ENCODE measurements at places on chromosomes 5 and 9.

GRCh38 chr9:113589890-113590289 is 126.4 kb downstream of the RGS3 start:
- DNase-seq = no peak

DNA sequence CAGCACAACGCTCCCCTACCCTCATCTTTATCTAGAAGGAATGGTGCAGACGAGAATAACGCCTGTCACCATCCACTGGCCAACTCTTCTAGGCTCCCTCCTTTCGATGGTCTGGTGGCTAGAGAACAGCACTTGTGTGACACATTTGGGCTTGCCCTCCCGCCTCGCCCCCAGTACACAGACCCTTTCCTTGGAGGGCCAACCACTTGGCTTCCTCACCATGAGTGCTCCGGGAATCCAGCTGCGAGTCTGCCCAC is 1.4 kb downstream of the GNAQ start:
- DNase-seq = no peak

DNA sequence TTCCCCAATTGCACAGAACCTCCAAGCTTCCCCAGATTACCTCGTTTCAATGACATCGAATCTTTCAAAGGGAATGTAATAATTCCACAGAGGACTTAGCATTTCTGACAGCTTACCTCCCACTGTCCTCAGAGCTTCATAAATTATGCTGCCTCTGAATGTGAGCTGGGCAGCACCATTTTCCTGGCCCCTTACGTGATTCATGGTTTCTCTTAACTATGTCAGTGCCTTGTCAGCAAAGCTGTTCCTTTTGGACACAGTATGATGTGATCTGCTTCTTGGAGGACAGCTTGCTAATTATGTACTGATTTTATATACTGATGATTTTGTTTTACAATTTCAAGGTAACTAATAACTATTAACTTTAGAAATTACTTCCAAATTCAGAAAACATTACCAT is 27.7 kb upstream of the SSBP2 start:
- no peak for DNase-seq

DNA sequence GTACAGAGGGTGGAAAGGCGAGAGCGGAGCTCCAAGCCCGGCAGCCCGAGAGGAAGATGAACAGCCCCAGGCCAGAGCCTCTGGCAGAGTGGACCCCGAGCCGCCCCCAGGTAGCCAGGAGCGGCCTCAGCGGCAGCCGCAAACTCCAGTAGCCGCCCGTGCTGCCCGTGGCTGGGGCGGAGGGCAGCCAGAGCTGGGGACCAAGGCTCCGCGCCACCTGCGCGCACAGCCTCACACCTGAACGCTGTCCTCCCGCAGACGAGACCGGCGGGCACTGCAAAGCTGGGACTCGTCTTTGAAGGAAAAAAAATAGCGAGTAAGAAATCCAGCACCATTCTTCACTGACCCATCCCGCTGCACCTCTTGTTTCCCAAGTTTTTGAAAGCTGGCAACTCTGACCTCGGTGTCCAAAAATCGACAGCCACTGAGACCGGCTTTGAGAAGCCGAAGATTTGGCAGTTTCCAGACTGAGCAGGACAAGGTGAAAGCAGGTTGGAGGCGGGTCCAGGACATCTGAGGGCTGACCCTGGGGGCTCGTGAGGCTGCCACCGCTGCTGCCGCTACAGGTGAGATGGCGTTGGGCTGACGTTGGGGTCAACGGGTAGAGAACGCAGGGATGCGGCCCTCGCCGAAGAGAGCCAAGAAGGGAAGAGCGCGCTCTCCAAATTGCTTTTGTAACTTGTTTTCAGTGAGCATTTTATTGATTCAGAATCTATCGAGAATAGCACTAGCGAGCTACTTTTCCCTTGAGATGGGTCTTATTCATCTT is at the start of gene PTGER4:
TSS of gene PTGER4 (plus strand) at position 3 of the 769 bp plus-strand sequence. CDS start 1,079 bp downstream, outside the sequence.
- DNase-seq = no peak

- DNase-seq = no peak
These were observed 47.8 kb downstream of the LPAR1 start for GRCh38 chr9:110990481-110990880.

- no peak for DNase-seq
These were observed 70.7 kb upstream of the RNF38 start for GRCh38 chr9:36470643-36471290.

DNA sequence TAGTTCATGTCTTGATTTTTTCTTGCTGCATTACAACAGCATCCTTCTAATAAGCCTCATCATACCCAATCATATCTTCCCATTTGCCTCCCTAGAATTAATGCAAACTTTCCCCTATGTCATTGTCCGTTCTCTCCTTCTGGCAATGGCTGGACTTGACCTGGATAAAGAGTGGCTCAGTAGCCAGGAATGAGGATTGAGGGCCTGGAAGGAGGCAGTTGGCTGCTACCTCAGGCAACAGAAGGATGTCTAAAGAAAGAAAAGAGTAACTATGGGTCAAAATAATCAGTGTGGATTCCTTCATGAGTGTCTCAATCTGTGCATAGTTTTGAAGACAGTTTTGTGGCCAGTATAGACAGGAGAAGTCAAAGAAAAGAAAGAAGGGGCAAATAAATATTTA is 209.6 kb downstream of the TRPM3 start:
- DNase-seq = no peak
